ENCODE measurements at places on chromosomes 3 and 15.
A peak's percentile ranks its signal among the peaks of the same experiment; 100 is the strongest.

- DNase-seq, result no peak
Measured at GRCh38 chr3:116614795-116615362, 94.7 kb upstream of the TUSC7 start.

- no peak for DNase-seq
Measured at GRCh38 chr3:165279471-165279870, 83.3 kb upstream of the SLITRK3 start.

- no peak for DNase-seq
Measured at GRCh38 chr3:25581335-25581734, 83.4 kb downstream of the TOP2B start.

DNA sequence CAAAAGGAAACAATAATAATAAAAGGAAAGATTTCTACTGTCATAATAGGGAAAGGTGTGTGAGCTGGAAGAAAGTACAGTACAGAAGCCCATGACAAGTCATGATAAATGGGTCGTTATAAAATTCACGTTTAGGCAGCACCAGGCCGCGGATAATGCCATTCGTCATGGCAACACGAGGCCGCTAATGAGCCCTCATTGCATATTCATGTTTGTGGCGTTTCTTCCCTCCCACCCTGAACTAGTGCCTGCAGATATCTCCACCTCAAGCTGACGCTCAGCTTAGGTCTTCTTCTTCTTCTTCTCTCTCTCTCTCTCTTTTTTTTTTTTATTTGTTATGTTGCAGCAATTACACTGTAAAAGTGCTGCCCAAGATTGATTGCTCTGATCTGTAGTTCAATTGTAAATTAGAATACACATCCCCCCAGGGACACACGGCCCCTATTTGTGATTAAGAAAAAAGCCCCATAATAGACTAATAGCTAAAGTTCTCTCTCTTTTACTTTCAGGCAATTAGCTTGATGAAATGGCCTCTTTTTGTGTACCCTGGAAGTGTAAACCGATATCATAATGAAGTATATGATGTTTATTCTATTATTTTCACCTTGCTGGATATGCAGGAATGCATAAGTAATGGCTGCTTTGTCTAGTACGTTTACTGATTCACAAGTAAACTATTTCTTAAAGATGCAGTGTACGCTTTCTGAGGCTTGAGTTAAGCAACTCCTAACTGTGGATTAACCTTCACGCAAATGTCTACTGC lies 61.9 kb upstream of the NR2F2 start:
- DNase-seq, result peak; percentile 72

- no peak for DNase-seq
Measured at GRCh38 chr3:14284694-14285547, 106.3 kb downstream of the LSM3 start.

DNA sequence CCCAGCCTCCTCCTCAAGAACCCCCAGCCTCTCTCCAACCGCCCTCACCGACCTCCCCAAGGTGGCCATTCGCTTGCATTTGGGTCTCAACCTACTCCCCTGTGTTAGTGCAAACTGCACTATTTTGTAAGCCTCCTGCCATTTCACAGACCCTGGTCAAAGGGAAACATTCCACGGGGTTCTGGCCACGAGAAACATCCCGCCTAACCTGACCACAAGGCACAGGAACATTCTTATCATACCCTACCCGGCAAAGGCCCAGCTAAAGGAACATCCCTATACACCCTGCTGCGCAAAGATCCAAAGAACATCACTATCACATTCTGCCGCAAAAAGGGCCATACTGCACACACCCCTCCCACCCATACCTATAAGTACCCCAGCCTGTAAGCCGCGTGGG lies 22.9 kb downstream of the RPSA start:
- no peak for DNase-seq

- peak; percentile 67 for DNase-seq
Measured at GRCh38 chr3:109532257-109533216, 195.2 kb upstream of the DPPA4 start.

- no peak for DNase-seq
Measured at GRCh38 chr15:80547264-80547663, 143.1 kb downstream of the ARNT2 start.

DNA sequence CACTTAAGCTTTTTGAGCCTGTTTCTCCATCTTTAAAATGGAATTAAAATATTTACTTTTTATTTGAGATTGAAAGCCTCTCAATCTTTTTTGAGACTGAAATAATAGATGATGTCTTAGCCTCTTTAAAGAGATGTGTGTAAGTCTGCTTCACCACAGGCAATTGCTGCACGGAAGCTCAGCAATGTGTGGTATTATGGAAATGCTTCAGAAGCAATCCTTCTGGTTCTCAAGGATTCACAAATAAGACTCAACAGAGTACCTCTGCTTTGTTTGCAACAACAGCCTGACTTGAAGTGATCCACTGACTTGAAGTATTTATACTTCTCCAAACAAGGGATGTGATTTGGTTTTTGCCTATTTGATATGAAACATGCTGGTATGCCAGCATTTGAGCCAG lies 332.0 kb upstream of the RASGRP1 start:
- DNase-seq, result no peak

DNA sequence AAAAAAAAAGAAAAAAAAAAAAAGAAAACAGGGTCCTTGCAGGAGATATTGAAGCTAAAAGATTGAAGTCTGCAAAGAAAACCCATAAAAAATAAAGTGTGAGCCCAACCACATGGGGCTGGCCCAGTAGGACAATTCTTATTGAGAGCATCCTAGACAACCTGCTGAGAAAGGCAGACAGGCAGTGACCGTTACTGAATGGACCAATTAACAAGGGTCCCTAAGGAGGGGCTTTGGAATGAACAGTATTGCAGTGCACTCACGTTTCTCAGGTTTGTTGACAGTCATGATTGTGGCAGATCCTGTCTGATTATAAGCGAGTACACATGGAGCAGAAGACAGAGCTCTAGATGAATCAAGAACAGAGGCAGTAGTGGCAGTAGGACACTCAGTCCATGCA lies 168.6 kb downstream of the LSAMP start:
- DNase-seq, result no peak

GRCh38 chr3:129304146-129304961 lies 25.7 kb downstream of the HMCES start:
- no peak for DNase-seq

DNA sequence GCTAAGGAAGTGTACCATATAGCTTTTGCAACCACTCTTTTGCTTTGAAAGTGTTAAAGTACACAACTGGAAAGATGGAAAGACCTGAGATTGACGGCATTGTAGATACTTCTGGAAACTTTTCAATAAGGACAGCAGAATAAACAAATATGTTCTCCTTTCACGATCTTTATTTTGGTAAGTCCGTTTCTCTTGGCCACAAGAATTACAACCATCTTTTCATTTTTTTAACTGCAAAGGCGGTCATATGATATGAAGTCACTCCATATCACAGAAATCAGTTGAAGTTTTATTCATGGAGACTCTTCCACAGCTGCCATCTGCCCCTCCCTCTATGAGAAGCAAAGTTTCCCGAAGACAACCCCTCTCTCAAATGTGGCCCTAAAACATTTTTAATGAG lies 303.4 kb upstream of the ICE2 start:
- DNase-seq, result no peak

- DNase-seq, result no peak
Measured at GRCh38 chr3:197050511-197050910, 20.9 kb upstream of the MELTF start.

DNA sequence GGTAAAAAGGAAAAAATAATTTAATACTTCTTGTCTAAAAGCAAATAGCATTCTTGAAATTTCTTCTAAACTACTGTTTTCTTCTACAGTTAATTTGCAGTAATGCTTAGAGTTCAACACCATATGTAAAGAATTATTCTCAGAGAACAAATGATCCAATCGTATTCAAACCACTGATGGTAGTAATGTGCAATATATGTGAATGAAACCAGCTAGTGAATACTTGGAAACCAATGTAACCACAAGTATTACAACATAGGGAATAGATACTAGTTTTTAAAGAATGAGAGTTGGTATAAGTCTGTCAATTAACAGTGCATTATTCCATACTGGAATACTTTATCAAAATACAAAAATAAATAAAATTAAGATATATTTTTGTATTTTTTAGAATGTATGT lies 850.0 kb downstream of the DIPK2A start:
- no peak for DNase-seq

GRCh38 chr3:128458746-128459460 lies 7.8 kb downstream of the DNAJB8 start:
- DNase-seq, result no peak

DNA sequence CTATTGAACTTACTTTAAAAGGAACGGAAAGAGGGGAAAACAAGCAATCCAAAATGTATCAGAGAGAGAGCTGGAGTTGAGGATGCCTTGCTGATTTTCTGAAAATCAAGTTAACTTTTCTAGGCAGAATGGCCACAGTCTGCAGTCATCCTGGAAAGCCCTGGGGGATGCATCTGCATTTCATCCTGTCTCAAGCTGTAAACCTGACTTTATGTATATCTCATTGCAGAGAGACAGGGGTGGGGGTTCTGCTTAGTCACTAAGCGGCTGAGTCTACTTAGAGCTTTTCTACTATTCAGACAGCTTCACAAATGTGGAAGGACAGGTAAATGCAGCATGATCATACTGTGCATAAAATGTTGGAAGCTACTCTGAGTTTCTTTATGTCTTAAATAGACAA lies 41.4 kb downstream of the MRPS25 start:
- DNase-seq, result no peak

DNA sequence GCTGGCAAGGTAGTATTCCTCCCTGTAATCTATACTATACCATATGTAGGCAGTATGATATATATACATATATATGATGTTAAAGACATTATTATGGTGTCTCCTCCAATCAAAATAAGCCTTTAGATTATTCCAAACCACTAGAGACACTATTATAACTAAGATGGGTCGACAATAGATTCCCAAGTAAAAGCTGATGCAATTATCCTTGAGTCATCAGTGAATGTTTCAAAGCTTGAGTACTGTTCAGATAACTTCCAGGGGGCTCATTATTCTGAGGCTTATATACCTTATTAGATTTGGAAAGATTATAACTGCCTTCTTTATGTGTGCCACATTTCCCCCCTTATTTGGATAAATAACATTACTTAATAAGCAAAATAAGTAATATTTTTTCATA lies 11.9 kb upstream of the C3orf38 start:
- DNase-seq, result no peak

GRCh38 chr3:112685420-112685819 lies 44.5 kb upstream of the CCDC80 start:
- DNase-seq, result no peak

DNA sequence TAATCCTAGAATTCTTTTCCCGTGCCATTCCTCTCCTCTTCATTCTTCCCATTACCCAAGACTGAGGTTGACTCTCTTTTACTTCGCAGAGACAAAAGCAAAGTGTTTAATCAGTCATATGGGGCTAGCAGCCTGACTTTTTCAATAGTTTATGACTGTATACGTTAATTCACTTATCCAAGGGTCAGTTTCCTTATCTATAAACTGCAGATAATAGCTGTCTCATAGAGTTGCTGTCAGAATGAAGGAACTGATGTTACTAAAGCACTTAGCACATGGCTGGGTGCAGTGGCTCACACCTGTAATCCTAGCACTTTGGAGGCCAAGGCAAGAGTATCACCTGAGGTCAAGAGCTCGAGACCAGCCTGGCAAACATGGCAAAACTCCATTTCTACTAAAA lies 43.5 kb upstream of the ULK4 start:
- DNase-seq, result no peak

DNA sequence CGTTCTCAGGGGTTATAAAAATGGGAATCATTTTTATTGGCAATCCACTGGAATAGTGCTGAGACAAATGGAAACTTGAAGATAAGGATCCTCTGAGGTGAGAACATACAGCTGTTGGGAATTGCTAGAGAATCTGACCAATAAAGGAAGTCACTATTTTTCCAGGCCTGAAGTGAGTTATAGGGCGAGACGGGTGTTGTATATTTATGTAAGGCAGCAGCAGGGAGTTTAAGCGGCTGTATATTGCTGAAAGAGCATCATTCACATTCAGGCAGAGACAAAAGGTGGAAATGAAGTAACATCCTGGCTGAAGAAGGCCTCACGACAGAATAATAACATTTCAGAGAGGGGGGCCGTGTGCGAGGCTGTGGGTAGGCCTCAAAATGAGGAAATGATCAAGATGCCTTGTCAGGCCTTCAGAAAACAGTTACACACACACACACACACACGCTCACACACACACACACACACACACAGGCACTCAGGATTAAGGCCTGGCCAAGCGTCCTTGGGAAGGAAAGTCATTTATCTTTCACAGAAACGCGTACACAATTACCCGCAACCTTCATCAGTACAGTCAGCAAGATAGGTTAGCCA lies 964.9 kb upstream of the NR2F2 start:
- DNase-seq, result no peak

DNA sequence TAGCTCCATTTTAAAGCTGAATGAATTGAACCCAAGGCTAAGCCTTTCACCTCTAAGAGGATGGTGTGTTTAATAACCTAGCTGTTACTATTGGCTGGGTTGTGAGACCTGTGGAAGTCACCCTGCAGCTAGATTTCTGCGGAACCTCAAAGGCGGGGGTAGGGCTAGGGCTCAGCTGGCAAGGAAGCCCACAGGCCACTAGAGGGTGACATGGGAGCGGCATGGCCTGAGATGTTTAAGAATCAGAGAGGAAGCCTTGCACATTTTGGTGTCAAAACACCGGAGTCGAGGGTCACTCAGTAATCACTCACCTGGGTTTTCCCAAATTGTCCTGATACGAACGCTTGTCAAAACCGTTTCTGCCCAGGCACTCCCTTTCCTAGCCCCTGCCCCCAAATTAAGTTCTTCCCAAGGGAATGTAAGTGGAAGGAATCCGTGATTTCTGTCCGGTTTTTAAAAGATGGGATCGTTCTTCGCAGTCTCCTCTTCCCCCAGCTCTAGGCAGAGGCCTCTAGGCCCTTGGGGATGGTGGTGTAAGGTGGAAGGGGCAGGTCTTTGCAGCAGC lies 3.8 kb upstream of the ACAD9 start:
- DNase-seq, result no peak

DNA sequence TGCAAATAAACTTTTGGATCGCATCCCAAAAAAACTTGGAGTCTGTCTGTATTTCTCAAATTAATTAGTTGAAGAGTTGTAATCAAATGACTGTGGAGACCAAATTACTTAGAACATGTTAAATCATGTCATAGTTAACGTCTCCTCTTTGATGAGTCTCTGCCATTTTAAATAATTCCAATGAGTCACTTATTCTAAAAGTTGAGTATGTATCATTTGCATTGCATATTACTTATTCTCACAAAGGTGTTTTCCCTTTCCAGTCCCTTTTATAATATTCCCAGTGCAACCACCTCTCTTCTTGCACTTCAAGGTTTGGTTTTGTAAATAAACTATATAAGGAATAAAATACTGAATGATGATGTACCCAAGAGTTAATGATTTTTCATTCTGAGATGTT lies 36.0 kb upstream of the MBNL1 start:
- DNase-seq, result no peak

- DNase-seq, result no peak
Measured at GRCh38 chr3:107910713-107911259, 180.0 kb downstream of the CD47 start.

DNA sequence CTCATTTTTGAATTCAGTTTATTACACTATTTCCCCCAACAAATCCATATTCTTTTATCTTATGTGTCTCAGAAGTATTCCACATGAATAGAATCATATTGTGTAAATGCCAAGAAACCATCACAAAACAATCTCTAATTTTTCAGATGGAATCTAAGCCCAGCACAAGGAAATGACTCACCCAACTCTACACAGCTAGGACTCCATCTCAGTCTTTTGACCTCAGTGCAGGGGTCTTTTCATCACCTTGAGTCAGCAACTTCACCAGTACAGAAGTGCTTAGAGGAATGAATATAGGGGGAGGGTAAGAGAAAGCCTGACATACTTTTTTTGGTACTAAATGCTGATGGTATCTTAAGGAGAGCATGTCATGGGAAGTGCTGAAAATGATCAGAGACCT lies 169.3 kb upstream of the LRRN1 start:
- DNase-seq, result peak; percentile 74

GRCh38 chr3:19074257-19074900 lies 73.9 kb upstream of the KCNH8 start:
- peak; percentile 20 for DNase-seq
